D721Med (cell line): ENCODE measurements at places on chromosomes 3 and 15.

- DNase-seq, result no peak
These were observed 14.5 kb downstream of the ZPLD1 start for GRCh38 chr3:102449341-102449740.

- DNase-seq, result no peak
These were observed 88.8 kb downstream of the LARS2 start for GRCh38 chr3:45477041-45477725.

GRCh38 chr3:67689806-67690205 lies 35.4 kb upstream of the SUCLG2 start:
- no peak for DNase-seq

DNA sequence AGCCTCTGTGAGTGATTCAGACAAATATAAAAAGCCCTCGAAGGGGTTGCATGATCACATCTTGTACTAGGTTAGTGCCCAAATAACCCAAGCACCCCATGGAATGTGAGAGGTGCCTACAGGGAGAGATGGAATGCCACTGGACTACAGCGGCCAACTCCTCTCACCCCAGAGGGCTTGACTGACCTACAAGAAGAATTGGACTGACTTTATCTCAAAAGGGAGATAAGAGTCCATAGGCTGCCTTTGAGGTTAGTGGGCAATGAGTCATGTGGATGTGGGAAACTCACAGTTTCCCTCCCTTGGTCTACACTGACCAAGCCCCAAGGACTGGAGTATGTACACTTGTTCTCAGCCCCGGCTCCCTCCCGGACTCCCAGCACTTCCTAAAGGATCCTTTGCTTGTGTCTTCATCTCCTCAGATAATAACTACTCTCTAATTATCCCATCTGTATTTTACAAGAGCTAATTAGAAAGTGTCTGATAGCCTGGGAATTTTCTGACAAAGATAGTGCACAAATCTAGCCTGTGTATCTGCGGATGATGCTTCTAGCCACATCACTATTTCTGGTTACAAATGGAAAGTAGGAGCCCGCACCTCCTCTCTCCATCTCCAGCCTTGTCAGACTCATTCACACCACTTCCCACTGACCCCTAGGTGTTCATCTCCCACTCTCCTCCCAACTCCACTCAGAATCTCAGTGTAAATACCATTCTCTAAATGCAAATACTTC lies 547.8 kb upstream of the TBL1XR1 start:
- DNase-seq, result no peak
